NCI-H2029 (cell line): ENCODE measurements at places on chromosomes 12 and 14.
A peak's percentile ranks its signal among the peaks of the same experiment; 100 is the strongest.

GRCh38 chr14:92687681-92688433 lies 60.6 kb downstream of the LGMN start:
- DNase-seq, result no peak

DNA sequence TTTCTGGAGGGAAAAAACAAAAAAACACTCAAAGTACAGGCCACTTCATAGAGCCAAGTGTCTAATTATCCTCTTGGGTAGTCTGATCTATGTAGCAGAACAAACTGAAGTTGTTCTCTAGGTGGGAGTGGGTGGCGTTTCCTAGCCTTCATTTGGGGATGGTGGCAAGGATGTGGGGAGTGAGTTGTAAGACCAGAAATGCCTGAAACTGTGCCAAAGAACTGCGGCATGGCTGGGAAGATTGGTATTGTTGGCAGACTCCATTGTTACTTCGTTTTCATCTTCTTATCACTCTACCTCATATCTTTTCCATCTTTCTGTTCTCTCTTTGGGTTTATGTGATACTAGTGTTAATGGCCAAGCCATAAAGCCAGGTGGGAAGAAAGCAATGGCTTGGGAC lies 177.3 kb upstream of the DDHD1 start:
- no peak for DNase-seq

DNA sequence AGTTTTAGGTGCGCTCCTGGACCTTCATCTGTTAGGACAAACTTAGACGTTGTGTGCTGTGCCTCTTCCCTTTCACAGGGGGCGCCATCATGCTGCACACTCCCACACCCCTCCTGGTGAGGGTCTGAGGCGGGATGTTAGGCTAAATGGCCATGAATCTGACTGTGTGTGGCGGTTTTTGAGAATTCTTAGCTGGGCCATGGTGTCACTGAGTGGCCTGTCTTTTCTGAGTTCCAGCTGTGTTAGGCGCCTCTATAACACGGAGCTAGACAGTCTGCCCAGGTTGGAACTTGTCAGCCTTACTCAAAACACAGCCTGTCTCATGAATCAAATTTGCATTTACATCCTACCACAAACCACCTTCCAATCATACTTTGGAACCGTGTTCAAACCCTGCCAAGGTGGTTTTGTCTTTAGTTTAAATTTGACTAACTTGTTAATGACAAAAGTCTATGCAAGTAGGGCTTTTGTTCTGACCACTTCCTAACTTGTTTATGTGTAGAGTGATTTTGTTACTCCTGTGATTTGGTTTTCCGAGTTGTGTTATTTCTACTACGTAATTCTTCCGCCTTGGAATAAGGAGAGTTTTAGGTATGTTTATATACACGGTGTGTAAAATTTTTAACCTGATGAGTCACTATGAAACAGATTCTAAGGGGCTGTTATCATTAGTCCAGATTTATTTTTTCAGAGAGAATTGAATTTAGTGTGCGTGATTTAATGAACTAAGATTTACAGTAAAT lies 19.6 kb downstream of the ACVR1B start:
- DNase-seq, result no peak

DNA sequence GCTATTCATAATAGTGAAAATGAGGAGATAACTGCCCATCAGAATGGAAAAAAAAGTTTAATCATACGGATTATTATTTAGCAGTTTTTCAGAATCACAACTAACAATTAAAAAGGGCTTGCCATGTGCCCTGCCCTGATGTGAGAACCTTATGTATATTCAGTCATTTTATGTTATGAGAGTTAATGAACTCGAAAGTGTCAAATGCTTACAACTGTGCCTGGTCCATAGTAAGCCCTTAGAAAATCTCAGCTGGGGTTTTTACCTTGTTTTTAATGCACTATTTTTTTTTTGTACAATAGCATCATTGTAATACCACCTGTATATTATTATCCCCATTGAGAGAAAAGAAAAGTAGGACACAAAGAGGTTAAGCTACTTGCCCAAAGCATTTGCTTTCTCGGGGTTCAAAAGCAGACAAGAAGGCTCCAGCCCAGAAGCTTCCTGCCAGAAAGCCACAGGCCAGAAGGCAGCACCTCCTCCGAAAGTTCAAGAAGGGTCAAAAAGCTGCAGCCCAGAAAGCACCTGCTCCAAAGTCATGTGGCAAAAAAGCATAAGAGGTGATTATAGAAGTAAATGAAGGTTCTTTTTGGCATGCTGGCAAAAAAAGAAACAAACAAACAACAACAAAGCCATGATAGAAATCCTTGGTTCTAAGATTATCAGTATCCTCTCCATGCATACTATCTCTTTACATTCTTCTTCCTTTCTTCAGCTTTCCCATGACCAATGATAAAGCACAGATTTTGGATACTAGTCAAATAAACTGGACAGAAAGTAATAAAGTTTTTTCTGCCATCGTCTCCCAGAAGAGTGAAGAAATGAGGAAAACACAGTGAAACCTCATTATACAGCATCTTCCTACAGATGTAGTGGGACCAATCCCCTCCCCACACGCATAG lies 59.1 kb upstream of the NAP1L1 start:
- DNase-seq, result no peak

- peak; percentile 49 for DNase-seq
Measured at GRCh38 chr12:51827925-51828818, 20.3 kb downstream of the FIGNL2 start.

- DNase-seq, result peak; percentile 44
Measured at GRCh38 chr12:83318386-83319098, 631.8 kb downstream of the TMTC2 start.

DNA sequence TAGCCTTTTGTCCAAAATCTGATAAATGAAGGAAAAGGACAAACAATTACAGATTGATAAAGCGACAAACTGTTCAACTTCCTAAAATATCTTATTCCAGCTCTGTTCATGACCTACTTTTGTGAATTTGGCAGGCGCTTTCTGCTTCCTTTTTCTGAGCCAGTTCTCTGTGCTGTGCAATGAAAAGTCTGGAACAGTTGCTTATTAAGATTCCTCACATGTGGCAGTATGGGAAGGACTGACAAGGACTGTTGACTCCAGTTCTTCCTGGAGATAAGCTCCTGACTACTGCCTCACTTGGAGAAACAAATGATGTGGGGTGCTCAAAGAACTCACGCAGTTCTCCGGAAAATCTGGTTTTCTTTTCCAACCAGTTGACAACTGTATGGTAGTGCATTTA lies 58.3 kb upstream of the ANP32D start:
- DNase-seq, result no peak

GRCh38 chr14:98593361-98593761 lies 678.6 kb downstream of the BCL11B start:
- DNase-seq, result no peak

- DNase-seq, result no peak
Measured at GRCh38 chr14:33206981-33207380, 268.3 kb downstream of the NPAS3 start.

DNA sequence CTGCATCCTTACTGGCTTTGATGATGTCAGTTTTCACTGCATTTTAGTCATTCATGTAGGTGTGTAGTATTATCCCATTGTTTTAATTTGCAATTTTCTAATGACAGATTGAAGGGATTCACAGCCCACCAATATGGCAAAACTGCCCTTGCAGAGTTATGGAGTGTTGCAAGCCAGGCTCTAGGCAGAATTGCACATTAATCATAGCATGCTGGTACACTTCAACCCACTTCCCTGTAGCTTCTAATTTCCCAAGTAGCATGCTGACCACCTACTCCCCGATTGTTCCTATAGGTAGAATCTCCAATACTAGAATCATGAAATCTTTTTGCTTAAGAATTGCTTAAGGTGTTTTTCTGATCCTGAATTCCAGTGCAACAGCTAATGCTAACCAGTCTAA lies 5.2 kb upstream of the RNASE6 start:
- no peak for DNase-seq

GRCh38 chr14:60090864-60091519 lies 731 bp upstream of the PCNX4 start:
- DNase-seq, result peak; percentile 49

- DNase-seq, result no peak
Measured at GRCh38 chr12:32303174-32303549, 96.2 kb upstream of the FGD4 start.

DNA sequence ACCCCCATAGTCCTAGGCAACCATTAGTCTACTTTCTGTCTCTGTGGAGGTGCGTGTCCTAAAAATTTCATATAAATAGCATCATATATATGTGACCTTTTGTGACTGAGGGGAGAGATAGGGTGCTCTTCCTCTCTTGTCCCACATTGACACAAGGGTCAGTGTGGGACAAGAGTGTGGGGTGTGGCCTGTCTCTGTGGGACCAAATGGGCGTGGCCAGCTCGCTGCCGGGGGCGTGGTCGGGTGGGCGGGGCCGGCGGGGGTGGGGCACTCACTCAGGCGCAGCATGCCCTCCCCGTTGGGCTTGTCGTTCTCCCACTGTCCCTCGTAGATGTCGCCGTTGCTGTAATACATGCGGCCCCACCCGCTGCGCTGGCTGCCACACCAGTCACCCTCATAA lies 15.5 kb downstream of the MORN3 start:
- DNase-seq, result no peak
